ENCODE measurements at places on chromosomes 5 and 9. TPM values are rescaled to one million over a fixed set of nuclear protein-coding genes. Genes with fewer than 3 reads are reported as not detected.

The MGAT1 gene
- total RNA-seq, result 214 TPM

The PCDHA1 gene
- total RNA-seq, result not detected

The RALGDS gene
- total RNA-seq, result 14.6 TPM

The TRIM32 gene
- total RNA-seq, result 17.0 TPM

The SOX30 gene
- not detected for total RNA-seq

All from pericardium fibroblast (primary cell).